Activated CD4-positive, CD25-positive, alpha-beta regulatory T cell (primary cell): ENCODE measurements at places on chromosomes 4 and X.

DNA sequence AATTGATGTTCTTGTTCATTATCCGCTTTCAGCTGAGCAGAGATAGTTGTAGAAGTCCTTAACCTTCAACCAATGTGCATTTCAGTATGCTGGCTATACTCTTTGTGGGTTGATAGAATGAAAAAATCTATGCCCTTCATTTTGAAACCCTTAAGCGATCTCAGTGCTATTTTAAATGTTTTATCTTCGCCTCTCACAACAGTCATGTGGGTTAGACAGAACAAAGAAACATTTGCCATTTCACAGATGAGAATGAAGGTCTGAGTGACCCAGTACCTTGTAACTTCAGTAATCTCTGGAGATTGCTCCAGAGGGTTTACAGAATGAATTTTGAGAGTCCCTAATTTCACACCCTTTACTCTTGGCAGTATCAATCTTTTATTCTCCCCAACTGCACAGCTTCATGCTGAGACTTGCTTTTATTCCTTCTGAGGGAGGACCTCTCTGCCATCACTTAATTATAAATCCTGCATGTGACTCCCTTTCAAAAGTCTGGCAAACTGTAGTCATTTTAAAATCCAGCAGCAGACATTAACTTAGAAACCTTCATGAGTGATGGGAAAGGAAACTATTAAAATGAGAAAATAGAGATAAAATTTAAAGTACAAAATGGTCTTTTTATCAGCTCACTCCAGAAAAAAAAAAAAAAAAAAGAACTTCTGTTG, 921.5 kb downstream of the RAB28 start:
- no peak for DNase-seq

GRCh38 chr4:67684839-67685531, 16.0 kb downstream of the UBA6 start:
- no peak for DNase-seq

GRCh38 chr4:137310593-137311490, 221.5 kb downstream of the PCDH18 start:
- DNase-seq, result no peak

GRCh38 chrX:10631416-10632145, 11.2 kb upstream of the MID1 start:
- DNase-seq, result no peak

GRCh38 chrX:150663073-150663472, 30.1 kb upstream of the MTMR1 start:
- no peak for DNase-seq

GRCh38 chr4:53682908-53683307, 91.6 kb upstream of the LNX1 start:
- no peak for DNase-seq

- no peak for DNase-seq
These were observed 154.3 kb upstream of the GIMD1 start for GRCh38 chr4:106522839-106523238.

DNA sequence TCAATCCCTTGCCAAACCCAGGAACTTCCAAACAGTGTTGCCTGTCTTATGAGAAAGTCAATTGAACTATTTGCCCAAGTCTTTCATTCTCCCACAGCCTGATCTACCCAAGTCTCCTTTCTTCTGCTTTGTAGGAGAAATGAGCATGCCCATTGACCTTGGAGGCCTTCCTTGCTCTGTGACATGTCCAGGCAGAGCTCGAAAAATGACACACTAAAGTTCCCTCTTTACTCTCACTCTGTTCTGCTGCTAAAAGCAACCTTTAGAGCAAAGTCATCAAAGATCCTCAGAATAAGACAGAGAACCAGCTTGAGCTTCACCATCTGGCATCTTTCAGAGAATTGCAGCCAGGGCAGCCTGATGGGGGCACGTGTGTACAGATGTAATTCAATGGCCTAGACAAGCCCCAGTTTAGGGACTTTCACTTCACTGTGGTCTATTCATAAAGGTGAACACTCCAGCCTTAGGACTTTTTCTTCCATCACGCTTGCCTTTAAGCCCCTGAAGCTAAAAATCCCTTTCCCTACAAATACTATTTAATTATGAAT, 136.4 kb downstream of the AMELX start:
- no peak for DNase-seq

DNA sequence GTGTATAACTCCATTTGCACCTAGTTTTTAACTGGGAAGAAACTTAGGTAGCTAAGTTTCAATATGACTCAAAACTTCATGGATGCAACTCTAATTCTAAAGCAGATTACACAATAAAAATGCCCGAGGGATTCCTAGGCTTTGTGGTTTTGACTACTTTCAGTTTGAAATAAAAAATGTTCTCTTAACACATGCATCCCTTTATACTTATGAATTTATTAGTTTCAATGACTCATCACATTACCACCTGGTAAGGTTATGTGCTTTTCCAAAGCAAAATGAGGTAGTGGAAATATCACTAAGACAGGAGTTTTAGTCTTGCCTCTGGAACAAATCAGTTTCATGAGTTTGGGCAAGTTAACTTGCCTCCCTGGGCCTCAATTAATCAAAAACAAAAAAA, 125.5 kb downstream of the OPHN1 start:
- no peak for DNase-seq

GRCh38 chrX:18348047-18348446, 6.4 kb downstream of the SCML2 start:
- no peak for DNase-seq

DNA sequence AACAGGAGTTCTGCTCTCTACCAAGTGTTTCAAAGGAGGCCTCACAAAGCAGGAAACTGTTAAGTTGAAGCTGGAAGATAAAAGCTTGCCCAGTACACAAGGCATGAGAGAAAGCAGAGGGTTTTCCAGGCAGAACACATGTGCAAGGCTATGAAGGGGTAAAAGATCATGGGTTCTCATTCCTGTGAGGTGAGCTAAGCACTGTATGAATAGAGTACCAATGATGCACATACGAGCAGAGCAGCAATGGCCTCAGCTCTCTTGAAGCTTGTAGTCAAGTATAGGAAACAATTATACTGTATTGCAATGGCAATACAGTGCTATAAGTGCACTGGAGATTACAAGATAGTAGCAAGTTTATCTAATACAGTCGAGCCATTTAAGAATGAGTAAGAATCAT, 18.0 kb downstream of the TTC29 start:
- DNase-seq, result no peak

GRCh38 chr4:110128029-110128428, 70.4 kb downstream of the ELOVL6 start:
- DNase-seq, result no peak

DNA sequence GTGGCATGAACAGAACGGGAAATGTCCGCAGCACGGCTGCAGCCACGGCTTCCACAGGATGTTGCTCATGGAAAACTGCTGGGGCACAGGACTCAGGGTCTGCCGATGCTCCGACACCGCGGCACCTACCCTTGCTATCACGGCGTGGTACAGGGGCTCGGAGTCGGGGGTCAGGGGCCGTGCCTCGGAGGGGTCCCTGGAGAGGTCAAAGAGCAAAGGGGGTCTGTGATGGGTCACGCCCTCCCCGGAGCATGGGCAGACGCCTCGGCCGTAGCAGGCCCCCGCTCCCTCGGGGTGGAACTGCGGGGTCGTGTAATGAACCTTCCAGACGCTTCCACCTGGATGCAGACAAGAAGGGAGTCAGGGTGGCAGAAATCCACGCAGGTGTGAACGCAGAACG, 21.8 kb downstream of the ARSD start:
- no peak for DNase-seq

DNA sequence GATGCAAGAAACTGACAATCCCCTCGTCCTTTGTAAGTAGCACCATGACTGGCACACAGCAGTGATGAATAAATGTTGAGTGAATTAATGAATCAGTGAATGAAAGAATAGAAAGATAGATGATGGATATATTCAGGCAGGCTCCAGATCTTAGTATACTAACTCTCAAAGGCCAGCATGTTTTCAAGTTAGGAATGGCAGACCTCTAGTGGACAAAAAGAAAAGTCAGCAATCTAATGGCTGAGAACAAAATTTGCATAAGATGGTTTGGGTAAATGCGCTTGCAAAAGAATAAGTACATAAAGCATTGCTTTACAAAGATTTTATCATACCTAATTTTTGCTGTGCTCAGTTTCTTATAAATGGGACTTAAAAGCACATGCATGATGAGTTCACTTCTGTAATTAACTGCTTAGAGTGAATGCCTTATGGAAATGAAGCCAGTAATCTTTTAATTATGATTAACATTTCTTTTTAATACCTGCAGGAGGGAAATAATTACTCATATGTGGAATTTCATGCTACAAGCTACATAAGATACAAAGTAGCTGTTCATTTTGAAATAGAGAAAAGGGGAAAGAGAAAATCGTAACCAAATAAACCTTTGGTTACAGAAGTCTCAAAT, 126.9 kb upstream of the GPRIN3 start:
- no peak for DNase-seq

DNA sequence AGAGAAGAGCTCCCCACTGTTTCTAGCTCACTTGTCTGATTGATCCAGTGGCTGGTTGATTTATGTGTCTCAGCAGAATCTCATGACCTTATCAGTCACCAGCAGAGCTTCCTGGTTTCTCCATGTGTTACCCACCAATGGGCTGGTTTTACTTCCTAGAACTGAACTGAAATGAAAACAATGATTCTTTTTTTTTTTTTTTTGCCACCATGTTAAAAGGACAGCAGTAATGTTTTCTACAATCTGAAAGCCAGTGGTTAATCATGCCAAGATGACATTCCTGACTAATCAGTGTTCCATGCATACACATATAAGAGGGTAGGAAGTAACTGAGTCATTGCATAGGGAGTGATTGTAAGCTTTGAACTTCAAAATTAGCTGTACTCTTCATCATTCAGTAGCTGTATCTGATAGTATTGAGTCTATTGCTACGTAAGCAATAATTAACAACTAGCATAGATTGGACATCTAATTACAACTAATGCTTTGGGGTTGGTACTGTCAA, 67.7 kb downstream of the SLC4A4 start:
- no peak for DNase-seq

GRCh38 chr4:104507112-104507511, 12.4 kb upstream of the CXXC4 start:
- no peak for DNase-seq

- no peak for DNase-seq
These were observed 85.2 kb downstream of the ANAPC10 start for GRCh38 chr4:145012841-145013240.

DNA sequence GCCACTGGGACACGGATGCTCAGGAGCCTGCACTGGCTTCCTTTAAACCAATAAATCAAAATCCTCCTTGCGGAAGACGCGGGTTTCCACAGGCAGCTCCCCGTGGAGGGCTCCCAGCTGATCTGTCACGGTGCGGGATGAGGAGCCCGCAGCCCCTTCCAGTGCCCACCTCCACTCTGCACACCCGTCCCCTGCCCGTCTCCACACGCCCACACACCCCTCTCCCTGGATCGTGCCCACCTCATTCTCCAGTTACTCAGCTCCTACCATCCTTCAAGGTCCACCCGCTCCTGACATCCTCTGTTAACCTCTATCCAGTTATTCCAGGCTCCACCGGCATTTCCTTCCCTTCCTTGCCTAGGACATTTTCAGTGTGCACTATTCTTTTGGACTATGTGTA, 895.9 kb downstream of the TRIML1 start:
- DNase-seq, result no peak

- no peak for DNase-seq
These were observed 178.3 kb downstream of the MAPK10 start for GRCh38 chr4:86181585-86181984.

GRCh38 chr4:11106190-11106589, 322.5 kb downstream of the HS3ST1 start:
- DNase-seq, result no peak

GRCh38 chrX:48530736-48531135, 8.8 kb upstream of the TBC1D25 start:
- no peak for DNase-seq

DNA sequence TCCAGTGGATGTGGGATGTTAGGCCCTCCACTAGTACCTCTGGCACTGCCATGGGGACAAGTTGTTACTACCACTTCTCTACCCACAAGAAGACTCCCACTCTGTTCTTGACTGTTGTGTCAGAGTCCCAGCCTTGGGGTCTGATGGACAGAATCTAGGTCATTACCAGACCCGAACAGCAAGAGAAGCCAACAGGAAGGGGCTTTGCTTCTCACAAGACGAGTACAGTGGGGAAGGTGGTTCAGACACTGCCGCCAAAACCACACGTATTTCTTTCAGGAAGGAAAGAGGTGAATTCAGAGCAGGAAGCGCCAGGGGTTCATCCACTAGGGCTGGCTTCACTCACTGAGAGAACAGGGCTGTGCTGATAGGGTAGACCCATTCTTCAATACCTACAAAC, 161.3 kb upstream of the KIT start:
- no peak for DNase-seq

DNA sequence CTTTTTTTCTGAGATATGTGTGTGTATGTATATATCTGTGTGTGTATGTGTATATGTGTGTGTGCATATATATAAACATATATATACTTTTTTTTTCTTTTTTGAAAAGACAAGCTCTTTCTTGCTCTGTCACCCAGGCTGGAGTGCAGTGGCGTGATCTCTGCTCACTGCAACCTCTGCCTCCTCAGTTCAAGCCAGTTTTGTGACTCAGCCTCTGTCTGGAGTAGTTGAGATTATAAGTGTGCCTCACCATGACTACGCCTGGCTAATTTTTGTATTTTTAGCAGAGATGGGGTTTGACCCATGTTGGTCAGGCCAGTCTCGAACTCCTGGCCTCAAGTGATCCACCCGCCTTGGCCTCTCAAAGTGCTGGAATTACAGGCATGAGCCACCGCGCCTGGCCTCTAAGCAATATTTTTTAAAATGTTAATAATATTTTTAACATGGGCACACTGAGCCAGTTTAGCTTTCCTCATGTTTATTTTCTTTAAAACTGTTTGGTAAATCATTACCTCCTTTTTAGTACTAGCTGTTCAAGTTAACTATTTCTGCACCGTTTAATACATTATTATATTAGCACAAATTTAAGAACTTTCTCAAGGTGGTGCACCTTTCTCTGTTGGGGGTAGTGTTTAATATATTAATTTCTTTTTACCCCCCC, 33.3 kb downstream of the BBS12 start:
- DNase-seq, result no peak

DNA sequence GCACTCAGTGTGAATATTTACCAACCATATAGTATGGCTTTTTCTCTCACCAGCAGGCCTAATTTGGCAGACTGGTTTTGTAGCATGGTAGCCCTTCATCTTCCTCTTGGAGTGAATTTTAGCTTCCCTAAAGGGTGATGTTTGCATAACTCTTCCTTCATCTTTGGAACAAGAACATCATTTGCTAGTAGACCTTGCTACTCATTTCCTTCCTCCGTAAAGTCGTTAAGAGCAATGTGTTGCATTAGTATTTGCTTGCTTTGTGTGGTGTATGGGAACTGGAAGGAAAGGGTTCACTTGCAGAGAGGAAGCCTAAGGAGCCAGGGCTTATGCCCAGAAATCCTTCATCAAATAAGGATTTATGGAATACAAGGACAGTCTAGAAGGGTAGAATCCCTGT, 50.2 kb upstream of the PGRMC2 start:
- DNase-seq, result no peak

- no peak for DNase-seq
These were observed 634.9 kb downstream of the BCOR start for GRCh38 chrX:39462835-39463234.

- no peak for DNase-seq
These were observed 54.0 kb downstream of the SLC9A7 start for GRCh38 chrX:46704767-46705386.

- DNase-seq, result no peak
These were observed 4.3 kb downstream of the RHOH start for GRCh38 chr4:40200875-40201801.

- DNase-seq, result no peak
These were observed 153.2 kb upstream of the PRDX4 start for GRCh38 chrX:23514082-23514481.

GRCh38 chrX:49842621-49843020, 13.5 kb downstream of the PAGE4 start:
- no peak for DNase-seq

- no peak for DNase-seq
These were observed 37.2 kb downstream of the HPF1 start for GRCh38 chr4:169720529-169720928.
